ENCODE measurements at places on chromosomes 12 and 14.

DNA sequence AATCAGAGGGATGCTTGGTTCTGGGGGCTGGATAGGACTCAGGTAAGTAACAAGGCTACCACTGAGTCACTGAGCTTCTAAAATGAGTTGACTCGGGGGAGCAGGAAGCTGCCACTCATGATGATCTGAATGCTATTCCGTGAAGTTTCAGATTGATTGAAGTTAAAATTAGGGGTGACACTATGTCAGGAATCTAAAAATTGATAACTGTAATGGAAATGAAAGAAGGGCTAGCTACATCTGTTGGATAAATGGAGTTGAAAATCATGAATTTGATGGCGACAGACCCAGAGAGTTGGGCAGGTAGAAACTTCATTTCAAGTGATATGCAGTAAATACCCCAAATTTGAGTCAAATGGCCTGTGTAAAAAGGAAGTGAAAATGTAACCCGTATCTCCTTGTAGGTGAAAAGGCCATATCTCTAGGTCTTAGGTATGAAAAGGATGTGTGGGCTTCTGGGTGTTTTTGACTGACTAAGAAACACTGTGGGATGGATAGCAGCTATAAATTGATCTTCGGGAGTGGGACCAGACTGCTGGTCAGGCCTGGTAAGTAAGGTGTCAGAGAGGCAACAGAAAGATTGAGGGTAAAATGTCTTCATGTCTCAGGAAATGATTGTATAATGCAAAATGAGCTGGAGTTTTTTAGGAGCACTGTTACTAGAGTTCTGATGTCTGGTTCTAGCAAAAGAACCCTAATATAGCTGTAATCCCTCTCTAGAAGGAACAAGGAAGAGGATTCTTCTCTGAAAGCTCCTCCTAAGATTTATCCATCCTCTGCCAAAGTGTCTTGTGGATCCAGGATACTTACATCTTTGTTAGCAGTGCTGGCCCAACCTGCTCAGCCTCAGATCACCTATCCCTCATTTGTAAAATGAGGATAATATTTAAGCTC lies 57.3 kb downstream of the DAD1 start:
- no peak for DNase-seq

GRCh38 chr14:50836515-50836914 lies 5.6 kb upstream of the NIN start:
- DNase-seq = no peak

DNA sequence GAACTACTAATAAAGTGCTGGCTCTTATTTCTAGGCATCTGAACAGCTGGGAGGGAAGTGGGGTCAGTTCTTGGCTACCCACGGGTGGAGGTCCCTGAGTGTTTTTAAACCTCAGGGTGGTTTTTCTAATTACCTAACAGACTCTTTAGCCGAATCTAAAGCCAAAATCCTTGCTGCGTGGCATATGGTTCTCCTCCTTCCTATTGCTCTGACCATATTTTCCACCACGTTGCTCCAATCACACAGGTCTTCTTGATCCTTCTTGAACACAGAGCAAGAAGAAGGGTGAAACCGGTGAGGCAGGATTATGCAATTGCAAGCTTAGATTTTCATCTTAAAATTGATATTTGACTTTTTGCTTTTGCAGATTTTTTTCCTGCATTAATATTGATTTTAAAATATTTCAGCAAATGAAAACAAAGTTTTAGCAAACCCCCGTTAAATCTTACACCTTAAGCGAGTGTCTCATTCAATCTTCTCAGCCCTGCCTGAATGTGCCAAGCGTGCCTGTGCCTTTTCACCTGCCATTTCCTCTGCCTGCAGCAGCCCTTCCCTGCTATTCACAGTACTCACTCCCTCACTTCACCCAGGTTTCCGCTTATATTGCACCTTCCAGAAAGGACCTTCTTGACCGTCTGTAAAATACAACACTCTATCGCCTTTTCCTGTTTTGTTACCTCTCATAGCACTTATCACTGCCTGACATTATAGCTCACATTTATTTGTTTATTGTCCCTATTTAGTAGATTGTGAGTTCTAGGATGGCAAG lies 506.0 kb downstream of the DIO2 start:
- no peak for DNase-seq

DNA sequence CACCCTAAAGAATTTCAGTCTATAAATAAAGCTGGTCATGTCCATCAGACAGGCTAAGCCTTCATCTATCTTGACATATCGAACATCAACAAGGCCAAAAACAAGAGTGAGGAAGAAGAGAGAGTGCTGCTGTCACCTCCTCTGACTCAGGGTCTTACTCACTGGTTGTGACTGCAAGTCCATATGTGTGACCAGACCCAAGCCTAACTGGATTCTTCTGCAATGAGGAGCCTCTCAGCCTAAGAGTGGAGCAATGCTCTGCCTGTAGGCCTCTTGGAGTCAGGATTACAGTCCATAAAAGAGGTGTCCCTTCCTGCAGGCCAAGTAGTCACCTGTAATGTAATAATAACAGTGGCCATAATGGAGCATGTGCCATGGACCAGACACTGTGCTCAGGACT lies 121.2 kb upstream of the SLC35F4 start:
- DNase-seq = no peak

GRCh38 chr14:101594511-101595148 lies 33.3 kb downstream of the DIO3 start:
- DNase-seq = no peak

DNA sequence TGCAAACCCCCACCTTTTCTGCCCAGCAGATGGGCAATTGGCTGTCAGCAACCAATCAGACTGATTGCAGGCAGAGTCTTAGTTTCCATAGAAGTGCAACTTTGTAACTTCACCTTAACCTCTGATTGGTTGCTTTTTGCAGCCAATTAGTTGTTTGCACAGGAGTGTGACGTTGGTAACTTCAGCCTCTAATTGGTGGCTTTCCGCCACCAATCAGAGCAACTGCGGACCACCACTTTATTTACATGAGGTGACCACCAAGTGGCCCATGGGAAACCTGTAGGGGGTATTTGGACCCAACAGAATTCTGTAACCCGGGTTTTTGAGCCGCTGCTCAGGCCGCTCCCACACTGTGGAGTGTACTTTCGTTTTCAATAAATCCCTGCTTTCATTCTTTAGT lies 32.3 kb downstream of the CDKN1B start:
- no peak for DNase-seq

DNA sequence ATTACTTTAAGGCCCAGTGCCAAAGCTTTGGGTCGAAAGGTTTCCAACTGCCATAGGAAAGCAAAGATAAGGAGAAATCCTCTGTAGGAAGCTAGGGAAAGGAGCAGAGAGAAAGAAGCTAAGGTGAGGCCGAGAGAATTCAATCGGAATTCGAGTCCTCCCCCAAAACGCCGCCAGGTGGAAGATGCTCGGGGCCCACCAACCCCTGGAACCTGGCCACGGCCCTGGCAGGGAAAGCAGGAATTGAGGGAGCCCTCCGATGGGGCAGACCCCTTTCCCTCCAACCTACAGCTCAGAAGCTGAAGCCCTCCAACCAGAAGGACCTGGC lies 498 bp downstream of the GMFB start:
- DNase-seq = no peak

DNA sequence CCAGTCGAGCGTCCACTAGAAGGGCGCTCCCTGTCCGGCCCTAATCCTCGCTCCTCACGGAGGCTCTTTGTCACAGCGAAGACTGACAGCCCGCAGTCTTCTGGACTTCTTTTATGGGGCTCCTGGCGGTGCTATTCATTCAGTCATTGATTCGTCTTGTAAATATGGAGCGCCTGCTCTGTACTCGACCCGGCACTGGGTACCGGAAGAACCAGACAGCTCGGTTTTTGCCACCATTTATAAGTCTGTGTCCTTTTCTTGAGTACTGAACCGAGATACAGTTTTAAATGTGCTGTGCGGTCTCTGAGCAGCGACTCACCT lies 570 bp downstream of the DMAC2L start:
- no peak for DNase-seq

- DNase-seq = no peak
Observed at GRCh38 chr12:101375573-101375972, 32.0 kb downstream of the ARL1 start.

- no peak for DNase-seq
Observed at GRCh38 chr12:123621619-123622530, 11.6 kb downstream of the EIF2B1 start.

DNA sequence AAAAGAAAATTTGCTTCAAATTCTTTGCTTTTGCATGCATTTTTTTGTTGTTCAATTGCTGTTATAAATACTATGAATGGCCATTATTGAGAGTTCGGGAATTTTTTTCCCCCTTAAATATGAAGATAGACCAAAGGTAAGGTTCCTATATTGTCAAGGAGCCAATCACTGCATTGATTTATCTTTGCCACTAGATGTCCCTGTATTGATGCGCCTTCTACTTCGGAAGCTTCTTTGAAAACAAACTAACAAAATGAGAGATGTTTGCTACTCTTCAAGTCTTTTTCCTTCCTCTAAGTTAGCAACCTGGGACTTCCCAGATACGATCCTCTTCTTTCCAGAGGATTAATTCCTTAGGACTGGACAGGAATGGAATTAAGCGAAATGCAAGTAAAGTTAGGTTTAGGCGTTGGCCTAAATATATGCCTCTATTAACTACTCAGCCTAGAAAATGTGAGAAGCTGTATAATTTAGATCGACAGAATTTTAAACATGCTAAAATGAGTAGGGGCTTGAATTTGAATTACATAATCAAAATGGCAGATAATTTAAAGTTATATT lies 318.1 kb downstream of the AEBP2 start:
- DNase-seq = no peak

- no peak for DNase-seq
Observed at GRCh38 chr12:89884416-89884898, 175.8 kb upstream of the ATP2B1 start.

- DNase-seq = no peak
Observed at GRCh38 chr12:106034316-106034715, 104.4 kb downstream of the NUAK1 start.

GRCh38 chr14:49769581-49770211 lies 1.7 kb downstream of the KLHDC2 start:
- no peak for DNase-seq

DNA sequence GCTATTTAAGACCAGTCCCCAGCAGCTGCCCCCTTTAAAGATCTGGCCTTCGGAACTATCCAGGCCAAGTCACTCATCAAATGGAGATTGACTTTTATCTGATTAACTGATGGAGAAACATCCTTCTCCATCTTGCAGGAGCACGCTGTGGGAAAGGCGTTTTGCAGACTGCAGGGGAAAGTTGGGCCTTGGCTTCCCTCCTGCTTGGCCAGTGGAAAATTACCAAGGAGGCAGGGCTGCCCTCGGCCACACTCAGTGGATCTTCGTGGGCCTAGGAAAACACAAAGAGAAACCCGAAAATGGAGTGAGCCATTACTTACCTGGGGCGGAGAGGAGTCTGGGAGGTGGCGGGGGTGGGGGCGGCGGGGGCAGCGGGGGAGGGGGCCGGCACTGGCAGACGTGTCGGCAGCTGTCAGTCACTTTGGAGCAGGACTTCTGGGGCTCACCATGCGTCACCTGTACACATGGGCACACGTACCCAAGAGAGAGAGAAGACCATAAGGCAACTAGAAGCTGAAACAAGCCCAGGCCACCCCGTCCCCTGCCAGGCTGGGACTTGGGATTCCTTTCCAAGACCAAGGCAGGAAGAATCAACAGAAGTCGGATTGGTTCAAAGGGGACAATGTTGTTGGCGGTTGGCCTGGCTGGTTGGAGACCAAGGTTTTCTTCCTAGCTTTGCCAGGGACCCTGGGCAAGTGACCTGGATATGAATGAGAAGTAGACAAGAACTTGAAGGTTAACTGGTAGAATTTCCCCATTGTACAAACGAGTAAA lies 9.2 kb downstream of the PRIMA1 start:
- DNase-seq = no peak

GRCh38 chr12:2682296-2683251 lies 112.2 kb upstream of the FKBP4 start:
- no peak for DNase-seq

DNA sequence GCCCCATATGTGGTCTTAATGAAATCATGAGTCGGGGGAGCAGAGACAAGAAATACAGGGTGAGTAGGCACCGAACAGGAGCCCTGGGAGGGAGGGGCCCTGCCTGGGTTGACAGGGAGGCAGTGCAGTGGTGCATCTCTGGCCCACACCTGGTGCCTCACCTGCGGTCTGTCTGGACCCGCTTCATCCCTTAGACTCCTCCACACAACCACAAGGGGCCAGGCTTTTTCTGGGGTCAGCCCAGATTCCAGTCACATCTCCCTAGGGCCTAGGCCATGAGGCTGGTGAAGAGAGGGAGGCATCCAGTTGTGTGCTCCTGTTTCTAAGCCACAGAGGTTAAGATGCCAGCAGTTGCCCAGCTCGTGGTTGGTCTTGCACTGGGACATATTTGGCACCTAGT lies 343.3 kb upstream of the FKBP4 start:
- DNase-seq = no peak

- no peak for DNase-seq
Observed at GRCh38 chr14:81859046-81859445, 325.4 kb upstream of the SEL1L start.

DNA sequence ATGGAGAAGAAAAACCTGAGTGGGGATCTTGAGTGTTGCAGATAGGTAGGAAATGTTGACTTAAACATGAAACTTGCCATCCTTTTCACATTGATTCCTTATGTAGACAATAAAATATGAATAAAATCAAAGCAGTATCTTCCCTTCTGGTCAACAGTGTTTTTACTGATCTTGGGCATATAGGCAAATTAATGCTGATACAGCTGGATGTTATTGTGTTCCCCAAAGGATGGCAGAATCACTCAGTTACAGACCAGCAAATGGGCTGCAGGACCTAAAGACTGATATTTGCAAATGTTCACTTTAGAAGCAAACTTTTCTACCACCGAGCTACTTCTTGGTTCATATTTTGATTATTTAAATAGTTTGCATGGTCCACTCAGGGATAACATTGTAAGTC lies 33.9 kb downstream of the MTHFD1 start:
- DNase-seq = no peak

DNA sequence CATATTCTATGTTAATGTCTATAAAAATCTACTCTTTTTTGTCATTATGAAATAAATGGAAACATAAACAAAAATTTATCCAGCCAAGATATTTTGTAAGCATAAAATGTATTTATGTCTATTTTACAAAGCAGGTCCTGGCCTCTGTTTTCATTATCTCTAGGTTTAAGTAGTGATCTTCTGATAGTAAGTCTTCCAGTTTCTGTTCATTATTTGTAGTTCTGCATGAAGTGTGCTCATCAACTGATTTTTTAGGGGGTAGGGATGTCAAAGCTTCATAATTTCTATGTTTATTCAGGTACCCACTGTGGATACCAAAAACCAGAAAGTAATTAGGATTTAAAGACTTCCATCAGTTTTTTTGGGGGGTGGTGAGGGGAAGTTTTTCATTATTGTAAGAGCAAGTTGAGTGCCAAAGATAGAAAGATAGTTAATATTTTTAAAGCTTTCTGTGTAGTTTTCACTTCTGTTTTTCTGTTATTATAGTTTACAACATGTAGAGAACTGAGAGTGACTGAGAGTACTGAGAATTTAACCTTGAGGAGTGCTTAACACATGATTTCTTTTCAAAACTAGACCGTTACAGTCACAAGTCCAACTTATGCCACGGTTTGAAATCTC lies 30.6 kb upstream of the LMO3 start:
- DNase-seq = no peak

GRCh38 chr14:53767566-53767965 lies 189.1 kb downstream of the BMP4 start:
- no peak for DNase-seq

GRCh38 chr12:76117067-76117691 lies 32.7 kb upstream of the NAP1L1 start:
- DNase-seq = no peak
